IPS DF 6.9 (cell line): ENCODE measurements at places on chromosomes 12 and 14.

GRCh38 chr12:30792648-30793499 lies 38.1 kb upstream of the CAPRIN2 start:
- DNase-seq: no peak

DNA sequence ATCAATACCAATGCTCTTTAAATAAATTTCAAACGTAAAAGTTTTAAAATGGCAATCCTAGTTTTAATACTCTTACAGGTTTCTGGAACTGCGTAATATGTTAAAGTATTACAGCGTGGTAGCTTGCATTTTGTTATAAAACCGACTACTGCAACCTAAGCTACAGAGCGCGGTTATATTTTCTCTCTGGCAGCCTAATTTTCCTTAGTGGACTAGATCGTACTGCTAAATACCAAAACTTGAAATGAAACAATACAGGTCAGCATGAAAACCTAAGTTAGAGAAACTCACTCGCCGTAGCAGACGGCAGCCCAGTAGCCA lies 1.2 kb downstream of the CCDC92 start:
- no peak for DNase-seq

DNA sequence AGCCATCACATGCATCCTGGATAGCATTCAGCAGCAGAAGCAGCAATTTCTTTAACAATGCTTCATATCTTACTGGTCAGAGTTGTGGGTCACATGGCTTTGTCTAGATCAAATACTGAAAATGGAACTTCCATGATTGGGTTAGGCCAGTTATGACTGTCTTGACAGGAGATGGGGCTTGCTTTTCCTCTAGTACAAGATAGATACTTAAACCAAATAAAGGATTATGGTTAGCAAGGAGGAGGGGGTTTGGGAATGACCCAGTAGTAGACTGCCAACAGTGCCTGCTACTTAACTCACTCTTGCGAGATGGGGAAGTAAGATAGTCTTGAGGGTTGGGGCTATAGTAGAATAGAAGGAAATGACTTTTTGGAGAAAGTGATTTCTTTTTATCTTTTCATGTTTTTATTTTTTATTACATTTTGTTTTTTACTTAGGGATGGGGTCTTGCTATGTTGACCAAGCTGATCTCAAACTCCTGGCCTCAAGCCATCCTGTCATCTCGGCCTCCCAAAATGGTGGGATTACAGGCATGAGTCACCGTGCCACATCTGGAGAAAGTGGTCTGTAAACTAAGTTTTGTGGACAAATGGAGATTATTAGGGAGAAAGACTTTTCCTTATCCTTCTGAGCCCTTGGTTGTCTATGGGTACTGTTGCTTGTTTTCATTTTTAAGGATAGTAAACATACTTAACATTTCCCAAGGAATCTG lies 37.6 kb downstream of the WNK1 start:
- DNase-seq: no peak

DNA sequence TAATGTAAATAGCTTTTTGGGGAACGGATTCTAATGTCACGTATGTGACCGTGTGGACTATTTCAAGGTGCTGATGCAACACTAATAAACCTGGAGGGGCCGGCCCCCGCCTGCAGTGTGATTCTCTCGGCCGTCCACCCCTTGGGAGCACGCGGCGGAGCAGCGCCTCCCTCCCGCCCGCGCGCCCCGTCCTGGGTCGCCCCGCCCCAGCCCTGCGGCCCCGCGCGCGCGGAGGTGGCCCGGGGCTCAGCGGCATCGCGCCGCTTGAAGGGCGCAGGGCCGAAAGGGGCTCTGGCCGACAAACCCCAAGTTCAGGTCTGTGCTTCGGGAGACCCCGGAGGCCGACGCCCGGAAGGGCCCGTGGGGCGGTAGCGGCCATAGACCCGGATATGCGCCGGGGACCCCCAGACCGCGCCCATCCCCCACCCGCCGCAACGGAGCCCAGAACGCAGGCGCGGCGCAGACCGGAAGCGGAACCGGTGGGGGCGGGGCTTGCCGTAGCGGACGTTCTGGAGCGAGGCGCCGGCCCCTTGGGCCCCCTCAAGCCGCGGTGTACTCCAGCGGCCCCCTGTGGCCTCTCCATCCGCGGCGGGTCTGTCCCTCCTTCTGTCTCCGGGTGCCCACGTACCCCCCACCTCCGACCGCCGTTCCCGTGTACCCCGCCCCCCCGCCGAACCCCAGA lies at the start of gene TEX22:
Gene TEX22, plus strand, starts transcription at position 495 of the 682 bp plus-strand sequence. CDS start 803 bp downstream, outside the sequence.
- peak; percentile 52 for DNase-seq

DNA sequence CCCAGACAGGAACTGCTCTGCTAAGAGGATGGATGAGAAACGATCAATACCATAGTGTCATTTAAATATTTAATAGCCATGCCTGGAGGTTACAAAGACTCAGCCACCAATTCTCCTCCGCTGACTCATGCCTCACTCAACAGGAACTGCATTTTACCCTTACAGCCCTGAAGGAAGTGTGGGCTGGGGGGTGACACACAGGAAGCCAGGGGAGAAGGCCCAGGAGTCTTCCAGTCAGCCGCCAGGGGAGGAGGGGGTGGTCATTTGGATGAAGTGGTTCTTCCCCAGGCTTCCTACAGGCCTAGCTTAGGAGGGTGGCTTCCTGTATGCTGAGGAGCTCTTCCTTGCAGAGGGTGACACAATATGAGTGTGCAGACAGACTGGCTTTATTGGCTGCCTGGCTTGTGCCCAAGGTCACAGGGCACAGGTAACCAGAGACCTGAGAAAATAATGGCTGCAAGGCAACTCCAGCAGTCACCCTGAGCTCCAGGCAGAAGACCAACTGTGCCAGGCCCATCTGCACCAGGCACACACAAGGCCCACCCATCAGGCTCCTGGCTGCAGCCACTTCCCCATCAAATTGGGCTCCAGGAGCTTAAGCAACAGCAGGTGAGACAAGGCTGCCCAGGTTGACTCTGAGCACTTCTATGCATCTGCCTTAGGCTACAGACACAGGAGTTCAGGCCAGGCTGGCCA lies 30.6 kb upstream of the RPLP0 start:
- DNase-seq: no peak

DNA sequence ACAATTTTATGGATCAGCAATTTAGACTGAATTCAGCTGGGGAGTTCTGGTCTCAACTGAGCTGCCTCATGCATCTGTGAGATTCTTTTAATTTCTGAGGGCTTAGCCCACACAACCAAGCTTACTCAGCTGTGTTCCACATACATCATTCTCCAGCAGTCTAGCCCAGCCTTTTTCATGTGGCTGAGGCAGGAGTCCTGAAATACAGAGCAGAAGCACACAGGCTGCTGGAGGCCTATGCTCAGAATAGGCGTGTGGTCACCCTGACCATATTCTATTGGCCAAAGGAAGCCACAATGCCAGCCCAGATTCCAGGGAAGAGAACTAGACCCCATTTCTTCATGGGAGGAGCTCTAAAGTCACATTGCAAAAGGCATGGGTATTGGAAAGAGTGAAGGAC lies 72.3 kb upstream of the DHRS4 start:
- DNase-seq: no peak

DNA sequence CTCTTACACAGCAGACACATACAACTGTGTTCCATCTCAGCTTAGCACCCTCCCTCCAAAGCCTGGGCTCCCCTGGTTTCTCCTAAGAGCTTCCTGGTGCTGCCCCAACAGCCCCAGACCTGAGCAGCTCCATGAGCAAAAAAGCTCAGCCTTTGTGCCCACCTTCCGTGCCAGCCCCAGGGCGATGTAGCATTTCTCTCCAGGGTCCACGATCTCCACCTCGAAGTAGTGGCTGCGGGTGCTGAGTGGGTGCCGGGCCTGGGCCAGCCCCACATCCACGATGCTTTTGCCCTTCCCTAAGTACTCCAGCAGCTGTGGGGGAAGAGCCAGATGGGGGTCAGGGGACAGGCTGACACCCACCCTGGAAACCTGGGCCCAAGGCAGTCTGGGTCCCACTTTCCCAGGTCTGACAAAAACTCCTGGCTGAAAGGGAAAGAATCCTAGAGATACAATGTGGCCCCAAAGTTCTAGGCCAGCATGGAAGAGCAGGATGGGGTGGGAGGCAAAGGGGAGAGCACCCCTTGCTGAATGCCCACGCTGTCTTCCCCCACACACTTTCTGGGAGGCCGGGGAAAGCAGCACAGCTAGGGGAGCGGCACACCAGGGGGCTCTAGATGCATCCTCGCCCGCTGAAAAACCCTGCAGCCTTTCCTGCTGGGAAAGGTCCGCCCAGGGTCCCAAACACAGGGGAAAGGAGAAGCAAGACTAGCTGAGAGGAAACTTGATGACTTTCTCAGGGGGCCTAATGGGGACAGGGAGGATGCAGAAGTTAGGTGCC lies 11.0 kb downstream of the SPRYD3 start:
- DNase-seq: no peak

DNA sequence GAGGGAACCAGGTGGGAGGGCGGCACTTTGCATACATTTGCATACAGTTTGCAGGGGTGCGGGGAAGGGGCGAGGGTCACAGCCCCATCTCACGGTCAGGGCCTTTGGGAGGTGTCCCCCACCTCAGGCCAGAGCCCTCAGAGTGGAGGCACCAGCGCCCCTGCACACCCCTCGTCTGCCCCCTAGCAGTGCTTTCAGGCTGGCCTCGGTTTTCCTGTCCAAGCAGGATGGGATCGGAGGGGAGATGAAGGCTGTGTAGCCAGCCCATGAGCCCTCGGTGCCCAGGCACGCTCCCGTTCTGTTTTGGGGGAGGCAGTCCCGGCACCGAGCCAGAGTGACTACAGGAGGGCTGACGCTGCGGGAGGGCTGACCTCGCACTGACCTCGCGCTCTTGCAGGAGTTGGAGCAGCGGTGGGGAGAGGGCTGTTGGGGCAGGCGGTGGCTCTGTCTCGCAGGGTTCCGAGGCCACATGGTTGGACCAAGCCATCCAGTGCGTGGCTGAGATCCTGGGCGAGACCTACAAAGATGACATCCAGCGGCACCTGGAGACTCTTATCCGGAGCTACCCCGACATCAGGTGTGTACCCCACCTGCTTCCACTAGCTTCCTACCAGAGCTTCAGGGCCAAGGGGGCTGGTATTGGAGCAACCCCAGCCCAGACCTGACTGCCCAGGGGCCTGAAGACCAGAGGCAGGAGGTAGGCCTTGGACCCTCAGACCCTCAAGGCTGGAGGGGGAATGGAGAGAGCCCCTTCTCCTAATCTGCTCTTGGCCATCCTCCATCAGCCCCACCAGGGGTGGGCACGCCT lies 13.6 kb downstream of the EXOC3L4 start:
- no peak for DNase-seq

- DNase-seq: no peak
These were observed 60.9 kb upstream of the RFLNA start for GRCh38 chr12:124233846-124234640.

- DNase-seq: no peak
These were observed 359.8 kb downstream of the ATP23 start for GRCh38 chr12:58301038-58301729.

GRCh38 chr12:39393890-39394289 lies 49.0 kb downstream of the KIF21A start:
- DNase-seq: peak; percentile 50

- no peak for DNase-seq
These were observed 22.0 kb upstream of the ULK1 start for GRCh38 chr12:131872154-131873051.

- DNase-seq: no peak
These were observed 122.5 kb upstream of the COCH start for GRCh38 chr14:30751646-30752416.

DNA sequence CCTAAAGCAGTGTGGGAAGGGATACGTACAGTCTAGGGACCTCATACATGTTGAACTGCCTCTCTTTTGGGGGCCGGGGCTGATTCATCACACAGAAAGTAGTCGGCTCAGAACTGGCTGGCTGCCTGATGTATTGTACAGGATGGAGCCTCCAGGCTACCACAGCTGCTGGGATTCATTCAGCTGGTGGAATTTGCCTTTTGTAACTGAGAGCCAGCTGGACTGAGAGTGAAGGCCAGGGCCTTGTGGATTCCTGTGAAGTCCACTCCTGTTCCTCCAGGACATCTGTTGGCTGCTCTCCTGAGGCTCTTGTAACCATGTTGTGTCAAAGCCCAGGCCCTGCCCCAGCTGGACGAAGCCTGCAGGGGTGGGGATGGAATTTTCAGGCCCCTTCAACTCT lies 116.3 kb upstream of the PRICKLE1 start:
- DNase-seq: no peak

DNA sequence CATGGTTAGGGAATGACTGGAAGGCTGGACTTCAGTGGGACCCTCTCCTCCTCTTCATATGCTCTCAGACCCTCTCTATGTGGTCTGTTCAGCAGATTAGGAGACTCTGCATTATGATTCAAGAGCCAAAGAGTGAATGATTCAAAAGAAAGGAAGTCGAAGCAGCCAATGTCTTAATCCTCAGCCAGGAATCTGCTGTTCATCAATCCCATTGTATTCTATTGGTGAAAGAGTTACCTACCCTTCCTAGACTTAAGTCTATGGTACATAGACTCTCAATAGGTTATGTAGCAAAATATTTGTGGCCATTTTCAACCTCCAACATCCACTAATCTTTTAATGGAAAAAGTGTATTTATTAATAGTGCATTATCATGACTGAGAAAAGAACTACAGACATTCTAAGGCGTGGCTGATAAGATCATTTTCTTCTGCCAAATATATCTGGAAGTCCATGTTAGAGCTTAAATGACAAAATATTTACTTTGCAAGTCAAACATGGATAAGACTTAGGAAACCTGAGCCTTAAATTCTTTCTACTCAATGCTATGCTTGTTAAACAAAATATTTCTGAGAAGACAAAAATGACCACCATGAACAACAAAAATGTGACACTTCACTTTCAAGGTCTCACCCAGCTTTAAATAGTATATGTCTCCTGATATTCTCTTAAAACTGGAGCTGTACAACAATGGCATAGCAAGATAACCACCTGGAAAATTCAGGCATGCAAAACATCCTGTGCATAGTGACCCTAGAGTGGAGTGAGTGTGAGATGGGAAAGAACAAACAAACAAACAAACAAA lies 1100.6 kb downstream of the GALC start:
- DNase-seq: no peak

DNA sequence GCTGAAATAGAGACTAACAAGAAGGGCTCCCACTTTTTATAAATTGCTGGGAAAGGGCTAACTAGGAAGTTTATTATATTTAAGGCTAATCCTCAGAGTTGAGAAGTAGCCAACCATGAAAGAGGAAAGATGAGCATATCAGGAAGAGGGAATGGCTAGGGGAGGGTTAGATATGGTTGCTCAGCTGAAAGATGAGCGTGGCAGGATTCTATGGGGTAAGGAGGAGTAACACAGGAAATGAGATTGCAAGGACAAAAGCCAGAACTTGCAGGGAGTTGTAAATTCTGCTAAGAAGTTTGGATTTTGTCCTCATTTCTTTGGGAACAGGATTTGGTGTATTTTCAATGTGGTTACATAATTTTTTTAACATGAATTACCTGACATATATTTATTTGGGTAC lies 127.4 kb upstream of the ATP2B1 start:
- no peak for DNase-seq
